HuH-7 (cell line): ENCODE measurements at places on chromosomes 2 and 18.

- peak; percentile 15 for DNase-seq
These were observed 15.0 kb upstream of the ACMSD start for GRCh38 chr2:134823431-134823830.

DNA sequence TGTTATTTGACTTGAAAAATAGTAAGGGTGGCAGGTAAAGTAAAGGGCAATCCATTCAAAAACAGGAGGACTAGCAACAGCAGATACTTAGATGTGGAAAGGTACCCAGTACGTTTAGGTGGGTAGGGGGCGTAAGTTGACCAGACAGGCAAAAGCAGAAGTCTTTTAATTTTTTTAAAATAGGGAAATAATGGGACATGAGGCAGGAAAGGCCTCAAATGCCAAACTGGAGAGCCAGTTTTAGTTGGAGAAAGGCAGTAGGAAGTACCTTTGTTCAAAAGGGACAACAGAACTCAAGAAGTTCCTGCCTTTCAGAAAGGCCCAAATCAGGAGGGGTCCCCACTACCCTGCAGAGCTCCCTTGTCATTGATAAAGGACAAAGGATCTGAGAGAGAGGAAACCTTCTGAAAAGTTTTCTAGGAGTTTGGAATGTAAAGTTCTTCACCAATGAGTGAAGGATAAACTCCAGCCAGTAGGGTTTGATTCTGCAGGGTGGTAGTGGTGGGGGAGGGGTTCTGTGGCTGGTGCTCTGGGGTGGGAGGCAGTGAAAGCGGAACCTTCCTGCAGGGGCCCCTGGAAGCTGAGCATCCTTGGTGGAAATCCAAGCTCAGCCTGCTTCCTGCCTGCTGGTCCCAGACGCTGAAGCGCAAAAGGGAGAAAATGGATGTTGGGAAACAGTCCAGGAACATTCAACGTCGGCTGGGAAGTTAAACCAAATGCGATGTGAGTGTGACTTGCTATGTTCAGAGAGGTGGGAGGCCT is 40.1 kb downstream of the TMEM17 start:
- no peak for DNase-seq

DNA sequence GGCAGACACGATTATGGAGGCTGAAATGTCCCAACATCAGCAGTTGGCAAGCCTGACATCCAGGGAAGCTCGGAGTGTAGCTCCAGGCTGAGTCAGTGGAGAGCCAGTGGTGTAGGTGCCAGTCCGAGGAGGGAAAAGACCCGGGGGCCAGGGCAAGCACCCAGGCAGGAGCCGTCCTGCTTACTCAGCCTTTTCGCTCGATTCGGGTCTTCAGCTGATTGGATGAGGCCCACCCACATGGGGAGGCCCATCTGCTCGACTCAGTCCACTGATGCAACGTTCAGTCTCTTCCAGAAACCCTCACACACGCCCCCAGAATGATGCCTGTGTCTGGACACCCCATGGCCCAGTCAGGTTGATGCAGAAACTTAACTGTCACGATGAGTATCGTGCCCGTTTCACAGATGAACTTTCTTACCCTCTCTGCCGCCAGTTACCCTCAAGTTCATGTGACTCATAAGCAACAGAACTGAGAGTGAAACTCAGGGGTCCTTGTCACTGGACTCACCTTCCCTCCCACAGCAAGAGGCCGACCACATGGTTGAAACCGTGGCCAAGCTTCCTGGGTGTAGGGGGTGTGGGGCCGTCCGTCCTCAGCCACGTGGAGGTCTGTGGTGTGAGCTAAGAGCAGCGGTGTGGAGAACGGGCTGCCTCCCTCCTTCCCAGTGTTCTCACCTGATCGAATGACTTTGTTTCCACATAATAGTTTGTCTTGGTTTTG is 197.4 kb upstream of the HDAC4 start:
- DNase-seq, result no peak

DNA sequence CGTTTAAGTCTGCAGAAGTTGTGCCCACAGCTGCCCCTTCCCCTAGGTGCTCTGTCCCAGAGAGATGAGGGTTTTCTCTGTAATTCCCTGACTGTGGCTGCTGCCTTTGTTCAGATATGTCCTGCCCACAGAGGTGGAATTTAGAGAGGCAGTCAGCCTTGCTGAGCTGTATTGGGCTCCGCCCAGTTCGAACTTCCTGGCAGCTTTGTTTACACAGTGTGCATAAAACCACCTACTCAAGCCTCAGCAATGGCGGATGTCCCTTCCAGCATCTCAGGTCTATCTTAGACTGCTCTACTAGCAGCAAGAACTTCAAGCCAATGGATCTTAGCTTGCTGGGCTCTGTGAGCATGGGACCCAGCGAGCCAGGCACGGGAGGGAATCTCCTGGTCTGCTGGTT is 48.1 kb downstream of the LHCGR start:
- no peak for DNase-seq

DNA sequence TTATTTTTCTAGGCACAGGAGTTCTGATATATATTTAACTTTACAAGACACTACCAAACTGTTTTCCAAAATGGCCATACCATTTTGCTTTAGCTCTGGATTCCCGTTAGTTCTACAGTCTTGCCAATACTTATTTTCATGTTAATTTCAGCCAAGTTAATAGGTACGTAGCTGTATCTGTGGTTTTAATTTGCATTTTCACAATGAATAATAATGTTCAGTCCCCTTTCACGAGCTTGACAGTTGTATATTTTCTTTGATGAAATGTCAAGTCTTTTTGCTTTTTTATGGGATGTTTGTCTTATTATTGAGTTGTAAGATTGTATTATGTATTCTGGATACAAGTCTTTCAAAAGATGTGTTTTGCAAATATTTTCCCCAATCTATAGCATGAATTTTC is 50.6 kb upstream of the GALNT5 start:
- DNase-seq, result no peak

- no peak for DNase-seq
These were observed 80.5 kb downstream of the BCL2L11 start for GRCh38 chr2:111201214-111201613.

- DNase-seq, result no peak
These were observed 148.1 kb upstream of the PID1 start for GRCh38 chr2:229419158-229419557.

GRCh38 chr2:143347271-143347695 is 218.1 kb downstream of the ARHGAP15 start:
- no peak for DNase-seq

DNA sequence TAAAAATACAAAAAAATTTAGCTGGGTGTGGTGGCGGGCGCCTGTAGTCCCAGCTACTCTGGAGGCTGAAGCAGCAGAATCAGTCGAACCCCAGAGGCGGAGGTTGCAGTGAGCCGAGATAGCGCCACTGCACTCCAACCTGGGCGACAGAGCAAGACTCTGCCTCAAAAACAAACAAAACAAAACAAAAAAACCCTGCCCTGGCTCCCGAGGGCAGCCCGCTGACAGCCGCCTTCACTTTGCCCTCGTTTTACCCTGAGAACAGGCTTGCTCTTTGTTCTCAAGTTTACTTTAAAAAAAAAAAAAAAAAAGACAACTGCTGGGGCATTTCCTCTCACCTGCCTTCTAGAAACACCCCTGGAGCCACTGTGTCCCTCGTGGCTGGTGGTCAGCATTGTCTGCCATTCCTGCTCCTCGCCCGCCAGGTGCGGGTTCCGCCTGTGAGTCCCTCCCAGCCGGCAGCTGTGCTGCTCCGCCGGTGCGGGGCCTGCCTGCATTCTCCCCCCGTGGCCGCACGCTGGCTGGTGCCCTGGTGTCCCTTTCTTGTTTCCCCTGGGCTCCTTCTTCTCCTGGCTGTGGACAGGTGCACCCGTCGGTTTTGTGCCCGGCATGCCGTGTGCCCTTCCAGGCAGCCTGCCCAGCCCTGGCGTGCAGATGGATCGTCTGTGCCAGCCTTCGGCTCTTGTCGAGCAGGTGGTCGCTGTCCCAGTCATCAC is 105.7 kb downstream of the USP40 start:
- DNase-seq, result peak; percentile 47

DNA sequence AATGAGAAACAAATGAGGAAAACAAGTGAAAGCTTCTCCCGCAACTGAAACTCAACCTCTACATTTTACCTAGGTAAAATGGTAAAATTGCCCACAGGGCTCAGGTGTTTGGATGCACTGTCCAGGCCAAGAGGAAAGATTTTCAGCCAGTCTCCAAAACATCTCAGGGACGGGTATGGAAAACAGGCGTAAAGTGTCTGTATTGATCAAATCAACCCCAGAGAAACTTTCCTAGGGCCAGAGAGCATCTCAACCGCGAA is 361 bp upstream of the HAT1 start:
- no peak for DNase-seq

- DNase-seq, result no peak
These were observed 5.8 kb upstream of the ARL5A start for GRCh38 chr2:151833984-151834383.

DNA sequence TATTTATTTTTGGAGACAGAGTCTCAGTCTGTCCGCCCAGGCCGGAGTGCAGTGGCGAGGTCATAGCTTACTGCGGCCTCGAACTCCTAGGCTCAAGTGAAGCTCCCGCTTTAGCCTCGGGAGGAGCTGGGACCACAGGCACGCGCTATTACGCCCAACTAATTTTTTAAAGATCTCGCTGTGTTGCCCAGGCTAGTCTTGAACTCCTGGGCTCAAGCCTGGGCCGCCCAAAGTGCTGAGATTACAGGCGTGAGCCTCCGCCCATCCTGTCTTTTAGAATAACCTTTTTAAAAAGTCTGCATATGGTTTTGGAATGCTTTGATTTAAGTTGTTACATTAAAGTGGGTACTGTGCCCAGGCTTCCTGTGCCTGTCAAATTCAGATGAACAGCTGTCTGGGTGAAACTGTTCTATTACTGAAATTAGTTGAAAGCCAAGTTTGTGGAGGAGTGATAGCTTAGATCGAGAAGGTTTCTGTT is 944 bp downstream of the RAB3GAP1 start:
- DNase-seq, result no peak

- DNase-seq, result no peak
These were observed 113.4 kb upstream of the AQP4 start for GRCh38 chr18:26978812-26979341.

- no peak for DNase-seq
These were observed 255.7 kb downstream of the HDAC4 start for GRCh38 chr2:239145106-239145505.

GRCh38 chr2:16613539-16614011 is 52.1 kb downstream of the CYRIA start:
- peak; percentile 30 for DNase-seq

GRCh38 chr18:50806208-50806616 is 13.6 kb downstream of the MRO start:
- DNase-seq, result peak; percentile 22
